ENCODE measurements at places on chromosomes 16 and 17.

DNA sequence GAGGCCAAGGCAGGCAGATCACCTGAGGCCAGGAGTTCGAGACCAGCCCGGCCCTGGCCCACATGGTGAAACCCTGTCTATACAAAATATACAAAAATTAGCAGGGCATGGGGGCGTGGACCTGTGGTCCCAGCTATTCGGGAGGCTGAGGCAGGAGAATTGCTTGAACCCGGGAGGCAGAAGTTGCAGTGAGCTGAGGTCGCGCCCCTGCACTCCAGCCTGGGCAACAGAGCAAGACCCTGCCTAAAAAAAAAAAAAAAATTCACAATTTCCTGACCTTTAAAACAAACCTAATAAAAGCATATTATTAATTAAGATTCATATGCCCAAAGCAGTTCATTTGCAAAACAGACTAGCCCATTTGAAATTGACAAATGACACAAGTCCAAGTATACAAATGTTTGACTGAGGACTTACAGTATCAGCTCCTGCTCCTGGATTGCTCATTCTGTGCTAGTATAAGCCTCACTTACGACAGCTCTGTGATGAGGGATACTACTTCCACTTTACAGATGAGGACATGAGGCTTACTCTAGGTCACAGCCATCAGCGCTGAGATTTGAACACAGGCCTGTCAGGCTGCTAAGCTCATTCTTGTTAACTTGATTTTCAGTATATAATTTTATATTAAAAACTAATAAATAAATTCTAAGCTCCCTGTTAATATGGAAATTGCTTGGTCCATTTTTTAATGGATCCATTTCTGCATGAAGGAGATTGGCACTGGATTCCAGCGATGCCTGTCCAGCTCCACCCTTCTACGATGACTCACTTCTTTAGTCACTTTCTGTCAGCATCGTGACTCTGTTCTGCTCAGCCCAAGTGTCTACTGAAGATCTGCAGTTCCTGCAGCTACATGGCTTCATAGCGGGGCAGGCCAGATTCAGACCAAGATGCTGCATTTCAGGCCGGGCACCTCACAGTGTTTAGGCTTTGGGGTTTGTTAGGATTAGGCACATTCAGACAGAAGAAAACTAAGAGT is 88.2 kb downstream of the WDR59 start:
- DNase-seq = no peak

DNA sequence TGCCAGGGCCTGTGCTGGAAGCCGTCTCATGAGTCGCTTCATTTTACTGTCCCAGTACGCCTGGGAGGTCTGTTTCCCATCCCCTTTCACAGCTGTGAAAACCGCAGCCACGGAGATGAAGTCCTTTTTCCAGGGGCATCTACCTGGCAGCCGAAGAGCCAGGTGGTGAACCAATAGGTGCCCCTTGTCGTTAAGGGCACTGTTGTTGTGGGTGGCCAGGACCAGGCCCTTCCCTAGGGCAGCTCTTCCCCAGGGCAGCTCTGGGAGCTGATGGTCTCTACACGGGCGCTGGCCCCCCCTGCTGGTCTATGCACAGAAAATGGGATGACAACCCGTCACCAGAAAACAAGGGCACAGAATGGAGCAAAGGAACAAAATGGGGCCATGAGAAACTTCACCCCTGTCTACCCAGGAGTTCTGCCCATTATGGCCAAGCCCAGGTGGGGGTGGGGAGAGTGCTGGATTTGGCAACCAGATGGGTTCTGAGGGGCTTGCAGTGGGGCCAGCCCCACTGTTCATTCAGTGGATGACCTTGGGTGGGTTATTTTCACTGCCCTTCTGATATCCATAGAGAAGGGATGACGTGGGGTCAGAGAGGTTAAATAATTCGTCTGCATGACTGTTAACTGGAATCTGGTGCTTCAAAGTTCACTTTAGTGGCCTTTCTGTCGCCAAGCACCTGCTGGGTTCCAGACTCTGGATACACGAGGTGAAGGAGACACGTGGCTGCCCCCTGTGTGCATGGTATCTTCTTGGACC is 11.5 kb downstream of the RMI2 start:
- no peak for DNase-seq

GRCh38 chr17:80646328-80646727 is 101.7 kb downstream of the RPTOR start:
- DNase-seq = no peak

DNA sequence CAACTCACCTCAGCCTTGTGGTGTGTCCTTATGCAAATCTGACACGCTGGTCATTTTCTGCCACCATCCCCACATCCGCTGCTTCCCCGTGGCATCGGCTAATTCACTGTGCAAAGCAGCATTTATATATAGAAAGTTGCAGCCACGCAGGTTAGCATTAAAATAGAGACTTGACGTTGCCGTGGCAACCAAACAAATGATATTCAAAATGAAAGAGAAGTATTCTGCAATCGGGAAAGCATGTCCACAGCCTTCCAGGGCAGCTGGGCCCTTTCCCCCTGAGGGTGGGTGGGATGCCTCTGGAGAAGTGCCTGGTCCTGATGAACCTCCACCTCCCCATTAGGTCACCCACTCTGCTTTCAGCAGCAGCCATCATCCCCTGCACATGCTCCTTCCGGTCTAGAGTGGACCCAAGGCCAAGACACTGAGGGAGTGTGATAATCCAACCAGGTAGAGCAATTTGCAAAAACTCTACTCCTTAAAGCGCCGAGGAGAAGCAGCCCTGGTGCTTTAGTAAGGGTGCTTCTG is 138.7 kb downstream of the GAS7 start:
- DNase-seq = no peak

DNA sequence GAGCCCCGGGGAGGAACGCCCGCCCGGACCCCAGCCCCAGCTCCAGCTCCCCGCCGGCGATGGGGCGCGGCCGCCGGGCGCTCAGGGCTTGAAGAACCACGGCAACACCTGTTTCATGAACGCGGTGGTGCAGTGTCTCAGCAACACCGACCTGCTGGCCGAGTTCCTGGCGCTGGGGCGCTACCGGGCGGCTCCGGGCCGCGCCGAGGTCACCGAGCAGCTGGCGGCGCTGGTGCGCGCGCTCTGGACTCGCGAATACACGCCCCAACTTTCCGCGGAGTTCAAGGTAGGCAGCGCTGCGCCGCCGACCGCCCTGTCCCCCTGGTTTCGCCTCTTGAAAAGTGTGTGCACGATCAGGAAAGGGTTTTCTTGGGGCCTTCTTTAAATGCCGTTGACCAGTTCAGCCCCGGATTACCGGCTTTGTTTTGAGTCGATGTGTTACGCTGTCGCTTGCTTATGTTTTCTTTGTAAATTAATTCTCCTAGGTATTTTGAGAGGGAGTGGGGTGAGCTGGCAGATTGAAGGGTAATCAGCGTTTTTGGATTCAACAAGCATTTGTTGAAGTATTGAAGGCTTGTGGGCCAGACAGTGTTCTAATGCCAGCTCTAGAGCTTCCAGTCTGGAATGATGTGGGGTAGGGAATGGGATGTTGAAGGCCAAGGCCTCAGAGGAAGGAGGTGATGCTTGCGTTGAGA is 681 bp downstream of the USP43 start:
- no peak for DNase-seq

DNA sequence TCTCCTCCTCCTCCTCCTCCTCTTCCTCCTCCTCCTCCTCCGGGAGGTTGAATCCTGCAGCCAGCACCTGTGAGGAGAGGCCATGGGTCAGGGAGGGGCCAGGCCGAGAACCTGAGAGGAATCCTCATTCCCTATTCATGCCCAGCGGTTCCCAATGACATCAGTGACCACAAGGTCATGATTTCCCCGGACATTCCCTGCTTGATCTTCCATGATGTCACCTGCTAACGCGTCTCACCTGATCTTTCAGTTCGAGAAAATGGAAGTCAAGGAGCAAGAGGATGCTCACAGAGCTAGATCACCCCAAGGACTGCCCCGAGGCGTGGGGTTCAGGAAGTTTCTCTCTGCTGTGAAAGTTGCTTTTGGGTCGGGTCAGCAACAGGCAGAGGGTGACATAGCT is 5.4 kb downstream of the APOBR start:
- DNase-seq = no peak

DNA sequence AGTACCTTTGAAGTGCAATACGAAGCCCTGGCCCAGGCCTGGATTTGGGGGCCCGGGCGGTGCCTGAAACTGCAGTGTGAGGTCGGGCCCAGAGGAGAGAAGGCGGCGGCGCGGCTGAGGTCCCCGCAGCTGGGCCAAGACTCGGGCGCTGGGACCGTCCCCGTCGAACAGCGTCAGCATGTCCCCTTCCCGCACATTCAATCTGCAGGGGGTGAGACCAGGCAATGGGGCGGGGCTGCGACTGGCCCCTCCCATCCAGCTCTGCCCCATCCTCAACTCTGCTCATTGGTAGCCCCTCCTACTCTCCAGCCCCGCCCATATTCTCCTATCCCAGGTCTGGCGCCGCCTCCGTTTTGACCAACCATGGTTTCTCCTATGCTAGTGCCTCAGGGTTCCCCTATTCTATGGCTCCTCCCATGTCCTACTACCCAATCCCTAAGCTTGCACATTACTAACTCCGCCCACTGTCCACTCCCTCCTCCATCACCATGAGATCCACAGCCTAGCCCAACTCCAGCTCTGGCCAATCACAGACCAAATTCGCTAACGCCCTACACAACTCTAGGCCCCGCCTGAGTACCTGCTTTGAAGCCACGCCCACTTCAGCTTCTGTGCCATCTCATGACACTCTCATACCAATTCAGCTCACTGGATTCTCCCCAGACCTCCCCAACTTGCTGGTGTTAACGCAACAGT is 14.4 kb upstream of the CDIPT start:
- DNase-seq = no peak

- no peak for DNase-seq
Observed at GRCh38 chr16:47492428-47493377, 31.6 kb downstream of the PHKB start.

DNA sequence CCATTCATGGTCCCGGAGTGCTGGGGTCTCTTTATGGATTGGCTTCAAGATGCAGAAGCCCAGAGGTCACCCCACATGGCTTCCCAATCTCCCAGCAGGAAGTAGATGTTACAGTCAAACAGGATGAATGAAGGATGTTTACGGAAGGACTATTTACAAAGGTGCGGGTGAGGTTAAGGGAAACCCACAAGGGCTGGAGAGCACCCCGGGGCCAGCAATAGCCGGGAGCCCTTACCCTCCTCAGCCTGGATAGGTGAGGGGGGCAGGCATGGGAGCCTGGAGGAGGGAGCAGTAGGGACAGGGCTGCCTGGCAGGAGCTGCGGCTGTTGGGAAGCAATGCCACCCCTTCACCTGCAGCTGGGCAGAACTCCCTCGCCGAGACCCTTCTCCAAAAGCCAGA is 24.5 kb upstream of the CACNG1 start:
- no peak for DNase-seq

- no peak for DNase-seq
Observed at GRCh38 chr16:46732561-46732960, 15.6 kb downstream of the MYLK3 start.

- no peak for DNase-seq
Observed at GRCh38 chr17:7573324-7574080, 5.9 kb upstream of the CD68 start.

DNA sequence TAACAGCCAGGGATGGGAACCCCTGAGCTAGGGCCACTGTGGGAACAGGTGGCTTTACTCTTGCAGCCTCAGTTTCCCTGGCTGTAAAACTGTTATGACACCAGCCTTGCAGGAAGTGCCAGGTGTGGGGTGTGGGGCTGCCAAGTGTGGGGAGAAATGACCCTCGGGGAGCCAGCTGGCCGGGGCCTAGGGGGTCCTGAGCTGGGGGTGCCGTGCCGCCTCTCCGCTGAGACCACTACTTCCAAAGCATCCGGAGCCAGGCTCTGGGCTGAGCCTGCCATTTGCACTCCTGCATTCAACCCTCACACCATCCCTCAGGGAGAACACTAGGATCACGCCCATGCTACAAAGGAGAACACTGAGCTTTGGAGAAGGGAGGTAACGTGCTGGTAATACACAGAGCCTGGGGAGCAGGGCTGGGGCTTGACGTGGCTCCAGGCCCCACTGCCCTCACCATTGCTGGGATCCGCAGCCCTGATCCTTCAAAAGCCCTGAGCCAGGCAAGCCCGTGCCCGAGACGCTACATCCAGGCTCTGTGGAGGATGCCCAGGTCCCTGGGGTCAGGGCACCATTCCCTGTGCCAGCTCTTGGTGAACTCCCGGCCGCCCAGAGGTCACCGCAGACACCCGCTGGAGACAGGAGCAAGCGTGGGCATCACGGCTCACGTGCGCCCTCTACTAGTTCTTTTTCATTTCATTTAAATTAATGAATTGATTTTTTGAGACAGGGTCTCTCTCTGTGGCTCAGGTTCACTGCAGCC is 28.8 kb upstream of the GINS2 start:
- DNase-seq = no peak

- no peak for DNase-seq
Observed at GRCh38 chr16:24609740-24610415, 70.5 kb downstream of the RBBP6 start.

DNA sequence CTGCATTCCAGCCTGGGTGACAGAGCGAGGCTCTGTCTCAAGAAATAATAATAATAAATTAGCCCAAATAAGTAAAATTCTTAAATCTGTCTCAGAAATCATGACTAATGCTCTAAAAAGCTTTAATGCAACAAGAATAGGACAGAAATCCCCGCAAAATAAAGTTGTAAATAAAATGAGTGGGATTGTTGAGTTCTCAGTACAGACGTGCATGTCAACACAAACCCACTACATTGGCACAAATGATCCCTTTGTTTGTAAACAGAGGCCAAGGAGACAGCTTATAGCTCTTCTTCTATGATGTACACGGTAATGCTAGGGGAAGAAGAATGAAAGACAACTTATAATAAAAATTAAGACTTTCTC is 6.0 kb downstream of the STAT5B start:
- DNase-seq = no peak

DNA sequence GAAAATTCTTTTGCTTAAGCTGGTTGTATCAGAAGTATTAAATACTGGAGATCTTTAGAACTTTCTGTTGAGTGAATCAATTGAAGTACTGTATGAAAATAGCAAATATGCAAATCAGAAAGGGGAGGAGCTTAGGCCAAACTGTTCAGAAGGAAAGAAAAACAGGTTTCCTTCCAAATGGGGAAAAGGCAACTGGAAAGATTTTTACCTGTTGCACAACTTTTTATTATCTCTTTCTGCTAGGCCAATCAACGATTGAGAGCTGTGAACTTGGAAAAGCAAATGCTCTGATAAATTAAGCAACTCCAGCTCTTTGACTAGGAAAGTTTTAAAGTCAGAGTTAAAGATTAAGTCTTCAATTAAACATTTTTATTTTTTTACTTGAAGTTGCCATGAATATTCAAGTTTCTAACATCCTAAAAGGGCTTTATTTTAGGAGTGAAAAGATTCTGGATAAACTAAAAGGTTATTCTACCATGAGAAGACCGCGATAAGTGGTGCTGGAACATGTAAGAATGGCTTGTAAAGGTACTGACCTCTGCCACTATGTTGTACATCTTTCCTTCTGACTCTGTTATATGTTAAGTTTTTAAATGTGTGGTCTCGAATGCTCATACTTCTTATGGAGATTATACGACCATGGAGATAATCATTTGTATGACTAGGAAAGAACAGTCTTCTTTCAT is 16.5 kb downstream of the DCUN1D3 start:
- no peak for DNase-seq

DNA sequence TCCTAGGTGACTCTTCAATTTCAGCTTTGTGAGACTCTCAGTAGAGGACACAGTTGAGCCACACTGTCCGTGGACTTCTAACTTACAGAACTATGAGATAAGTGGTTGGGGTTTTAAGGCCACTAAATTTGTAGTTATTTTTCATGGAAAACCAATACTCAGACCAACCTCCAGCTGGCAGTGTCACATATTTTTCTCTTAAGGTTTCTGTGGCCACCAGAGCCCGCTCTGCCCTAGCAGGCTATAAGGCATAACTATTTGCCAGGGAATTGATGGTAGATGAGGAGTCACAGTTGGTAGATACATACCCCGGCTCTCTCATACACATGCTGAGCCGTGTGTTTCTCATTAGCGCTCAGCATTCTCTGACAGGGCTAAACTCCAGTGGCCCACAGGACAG is 336.8 kb upstream of the MON1B start:
- no peak for DNase-seq

All from NCI-H2081 treated with DMSO at 0.1 percent for 48 hours (cell line).